Glomerular endothelial cell (primary cell): ENCODE measurements at places on chromosomes 11 and 22. TPM values are rescaled to one million over a fixed set of nuclear protein-coding genes. Genes with fewer than 3 reads are reported as not detected.

ZFTA gene
- 23.2 and 24.3 TPM in 2 replicates for total RNA-seq

DNA sequence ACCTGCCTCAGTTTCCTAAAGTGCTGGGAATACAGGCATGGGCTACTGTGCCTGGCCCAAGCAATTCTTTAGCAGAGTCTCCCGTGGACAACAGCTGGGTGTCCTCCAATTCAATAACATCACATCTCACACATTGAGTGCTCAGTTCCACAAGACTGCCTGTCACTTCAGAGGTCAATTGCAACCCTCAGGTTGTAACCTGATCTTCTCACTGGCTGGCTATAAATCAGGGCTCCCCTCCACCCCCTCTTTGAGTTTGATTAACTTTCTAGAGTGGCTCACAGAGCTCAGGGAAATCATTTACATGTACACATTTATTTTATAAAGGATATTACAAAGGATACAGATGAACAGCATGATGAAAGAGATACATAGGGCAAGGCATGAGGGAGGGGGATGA is 68.1 kb downstream of the MCHR1 start:
- no peak for DNase-seq

GRCh38 chr11:12163181-12163941 is 53.0 kb downstream of the MICAL2 start:
- no peak for DNase-seq

DERL3 gene
- 0.12 TPM in 1 of 2 replicates, not detected in the other for total RNA-seq

DNA sequence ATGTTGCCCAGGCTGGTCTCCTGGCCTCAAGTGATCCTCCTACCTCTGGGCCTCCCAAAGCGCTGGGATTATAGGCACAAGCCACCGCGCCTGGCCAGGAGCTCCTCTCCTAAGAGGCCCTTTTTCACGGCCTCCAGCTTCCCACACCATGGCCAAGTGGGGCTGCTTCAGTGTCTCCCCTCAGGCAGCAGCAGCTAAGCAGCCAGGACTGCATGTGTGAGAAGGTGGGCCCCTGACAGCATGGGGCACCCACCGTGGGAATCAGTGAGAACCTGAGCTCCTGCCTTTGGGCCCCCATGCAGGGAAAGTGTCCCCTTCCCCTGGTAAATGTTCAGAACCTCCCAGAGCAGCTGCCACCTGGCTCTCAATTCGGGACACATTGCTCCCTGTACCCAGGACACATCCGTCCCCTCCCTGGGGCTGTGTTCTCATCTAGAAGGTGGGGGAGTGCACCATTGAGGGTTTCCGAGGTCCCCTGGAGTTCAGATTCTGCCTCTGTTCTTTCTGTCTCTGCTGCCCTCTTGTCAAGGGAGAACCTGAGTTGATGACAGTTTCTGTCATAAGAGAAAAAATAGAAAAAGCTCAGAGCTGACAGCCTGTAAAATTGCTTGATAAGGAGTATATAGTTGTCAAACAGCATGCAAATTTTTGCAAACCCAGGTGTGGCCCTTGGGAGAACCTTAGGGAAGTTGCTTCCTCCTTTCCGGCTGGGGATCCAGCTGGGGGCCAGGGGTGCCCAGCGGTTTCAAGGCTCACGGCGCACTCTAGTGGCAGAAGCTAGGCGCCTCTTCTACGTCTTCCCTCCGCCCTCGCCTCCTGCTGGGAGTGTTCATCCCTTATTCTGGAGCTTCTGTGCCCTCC is 29.7 kb downstream of the FAM83F start:
- DNase-seq = no peak

DNA sequence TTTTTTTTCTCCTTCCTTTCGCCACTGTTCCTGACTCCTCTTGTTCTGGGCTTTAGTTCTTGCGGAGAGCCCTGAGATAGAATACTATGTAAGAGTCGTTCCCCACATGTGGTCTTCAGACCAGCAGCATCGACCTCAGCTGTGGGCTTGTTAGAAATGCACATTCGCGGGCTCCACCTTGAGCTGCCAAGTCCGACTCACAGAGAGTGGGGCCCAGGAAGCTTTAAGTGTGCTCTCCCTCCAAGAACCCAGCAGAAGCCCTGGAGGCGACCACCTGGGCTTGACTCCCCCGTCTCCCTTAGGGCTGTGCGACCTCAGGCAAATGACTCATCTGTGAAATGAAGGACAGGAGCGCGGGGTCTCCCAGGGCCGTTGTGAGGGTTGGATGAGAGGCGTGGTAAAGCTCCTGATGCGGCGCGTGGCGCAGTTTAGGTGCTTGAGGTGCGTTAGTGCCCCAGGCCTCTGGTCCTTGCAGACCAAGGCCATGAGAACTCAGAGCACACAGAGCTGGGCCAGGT is 18.8 kb downstream of the SAMM50 start:
- no peak for DNase-seq

GRCh38 chr11:65947603-65948125 is 2.4 kb downstream of the TSGA10IP start:
- DNase-seq = no peak

TP53I11 gene
- 243 and 296 TPM in 2 replicates for total RNA-seq

SCGB1A1 gene
- not detected in 2 replicates for total RNA-seq

GRCh38 chr11:115920092-115920461 is 415.9 kb upstream of the CADM1 start:
- DNase-seq = no peak

- no peak for DNase-seq
These were observed 838 bp downstream of the BCL9L start for GRCh38 chr11:118924591-118925585.

SMIM35 gene
- total RNA-seq = 0.12 TPM in 1 of 2 replicates, not detected in the other

DNA sequence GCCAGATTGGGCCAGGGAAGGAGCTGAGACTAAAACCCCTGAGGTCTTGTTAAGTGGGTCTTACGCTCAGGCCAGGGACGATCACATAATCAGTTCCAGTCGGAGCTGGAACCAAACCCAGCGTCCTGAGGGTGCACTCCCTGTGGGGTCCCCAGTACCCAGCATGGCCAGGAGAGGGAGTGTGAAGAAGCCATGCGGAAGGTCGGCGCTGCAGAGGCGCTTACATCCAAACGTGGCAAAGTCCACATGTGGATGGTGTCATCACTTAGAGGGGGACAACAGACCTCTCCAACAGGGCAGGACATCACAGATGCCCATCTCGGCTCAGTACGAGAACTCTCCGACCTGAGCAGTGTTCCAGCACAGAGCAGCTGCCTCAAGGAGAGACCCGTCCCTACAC is 8.3 kb downstream of the ATP5MGL start:
- no peak for DNase-seq

DNA sequence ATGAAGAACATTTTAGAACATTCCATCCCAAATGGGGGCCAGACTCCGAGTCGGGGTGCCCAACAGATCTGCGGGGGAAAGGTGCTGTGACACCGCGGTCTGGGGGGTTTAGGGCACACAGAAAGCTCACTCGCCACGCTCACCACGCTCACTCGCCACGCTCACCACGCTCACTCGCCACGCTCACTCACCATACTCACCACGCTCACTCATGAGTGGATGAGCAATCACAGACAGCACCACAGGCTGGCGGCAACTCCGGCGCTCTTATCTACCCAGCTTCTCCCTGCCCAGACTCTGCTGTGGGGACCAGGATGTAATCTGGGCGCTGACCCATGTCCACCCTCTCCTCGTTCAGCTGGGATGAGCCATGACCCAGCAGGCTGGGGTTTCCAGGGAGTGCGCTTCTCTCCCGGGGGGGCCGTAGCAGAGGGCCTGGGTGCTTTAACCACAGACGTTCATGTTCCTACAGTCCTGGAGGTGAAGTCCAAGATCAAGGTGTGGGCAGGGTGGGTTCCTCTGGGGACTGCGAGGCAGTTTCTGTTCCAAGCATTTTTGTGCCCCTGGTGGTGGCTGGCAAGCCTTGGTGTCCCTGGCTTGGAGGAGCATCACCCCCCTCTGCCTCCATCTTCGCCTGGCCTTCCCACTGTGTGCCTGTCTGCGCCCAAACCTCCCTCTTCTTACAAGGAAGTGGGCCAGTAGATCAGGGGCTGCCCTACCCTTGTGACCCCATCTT is 141.2 kb downstream of the CTTN start:
- DNase-seq = no peak

RPS13 gene
- total RNA-seq = 955 and 1,483 TPM in 2 replicates

DNA sequence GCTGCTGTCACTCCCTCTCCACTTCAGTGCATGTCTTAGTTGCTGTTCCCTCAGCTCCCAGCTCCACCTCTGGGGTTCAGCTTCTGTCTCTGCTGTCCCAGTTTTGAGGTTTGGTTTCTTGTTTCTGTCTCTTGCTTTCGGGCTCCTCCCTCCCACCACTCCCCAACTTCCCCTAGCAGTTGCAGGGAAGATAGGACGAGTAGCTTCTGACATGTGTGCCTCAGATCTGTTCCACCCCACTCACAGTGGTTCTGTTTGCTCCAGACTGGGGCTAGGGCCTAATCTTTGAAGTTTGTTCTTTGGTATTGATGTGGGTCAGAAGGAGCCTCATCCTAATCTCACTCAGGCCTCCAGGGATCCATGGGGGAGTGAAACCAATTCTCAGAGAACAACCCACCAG is 2.6 kb upstream of the RRM1 start:
- no peak for DNase-seq

GRCh38 chr22:30628491-30628890 is 7.1 kb upstream of the SLC35E4 start:
- no peak for DNase-seq

MGAT3 gene
- total RNA-seq = 0.05 and 0.12 TPM in 2 replicates

RIMBP3C gene
- 0.44 TPM in 1 of 2 replicates, not detected in the other for total RNA-seq

DNA sequence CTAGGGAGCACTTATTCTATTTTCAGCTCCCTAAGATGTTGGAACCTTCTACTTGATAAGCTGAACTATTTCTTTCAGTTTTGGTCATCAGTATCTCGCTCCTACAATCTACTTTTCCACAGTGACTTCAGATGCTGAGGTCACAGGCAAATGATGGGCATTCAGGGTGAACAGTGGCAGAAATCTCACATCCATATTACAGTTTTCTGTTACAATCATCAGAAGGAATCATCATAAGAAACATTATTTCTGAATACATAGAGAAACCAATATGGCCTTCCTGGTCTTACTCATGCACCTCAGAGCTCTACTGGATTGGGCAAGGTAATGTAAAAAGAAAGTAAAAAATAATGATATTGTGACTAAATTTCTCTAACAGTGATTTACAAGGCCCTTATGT is 39.4 kb upstream of the DDI1 start:
- no peak for DNase-seq

STIM1 gene
- total RNA-seq = 24.1 and 34.1 TPM in 2 replicates

LRRC10B gene
- total RNA-seq = 0.18 TPM in 1 of 2 replicates, not detected in the other

- no peak for DNase-seq
These were observed 1.2 kb downstream of the AIP start for GRCh38 chr11:67483831-67484665.

MRTFA gene
- 64.6 and 91.6 TPM in 2 replicates for total RNA-seq

DNA sequence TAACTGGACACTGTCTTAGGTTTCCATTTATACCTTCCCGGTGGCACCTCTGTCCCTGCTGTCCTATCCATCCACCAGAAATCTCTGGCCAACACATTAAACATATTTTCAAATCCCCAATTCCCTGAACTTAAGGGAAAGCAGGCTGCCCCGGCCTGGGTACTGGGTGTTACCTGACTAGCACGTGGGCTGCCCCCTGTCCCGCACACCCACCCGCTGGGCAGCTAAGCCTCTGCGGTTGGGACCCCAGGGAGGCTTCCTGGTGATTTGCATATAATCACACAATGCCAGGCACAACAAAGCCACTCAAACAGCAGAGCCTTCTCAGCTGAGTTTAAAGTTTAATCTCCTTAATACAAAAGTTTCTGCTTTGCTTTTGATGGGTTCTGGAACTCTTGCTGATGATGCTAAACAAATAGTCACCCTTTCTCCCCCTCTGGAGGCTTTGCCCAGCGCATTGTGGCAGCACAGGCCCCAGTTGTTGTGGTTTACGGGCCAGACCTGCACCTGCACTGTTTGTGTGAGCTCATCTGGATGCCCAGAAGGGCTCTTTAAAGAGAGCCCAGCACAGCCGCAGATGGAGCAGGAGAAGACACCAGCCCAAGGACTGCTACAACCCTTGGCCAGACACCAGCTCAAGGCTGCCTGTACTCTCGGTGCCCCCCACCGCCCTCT is 59.9 kb upstream of the POU2AF1 start:
- no peak for DNase-seq

DNA sequence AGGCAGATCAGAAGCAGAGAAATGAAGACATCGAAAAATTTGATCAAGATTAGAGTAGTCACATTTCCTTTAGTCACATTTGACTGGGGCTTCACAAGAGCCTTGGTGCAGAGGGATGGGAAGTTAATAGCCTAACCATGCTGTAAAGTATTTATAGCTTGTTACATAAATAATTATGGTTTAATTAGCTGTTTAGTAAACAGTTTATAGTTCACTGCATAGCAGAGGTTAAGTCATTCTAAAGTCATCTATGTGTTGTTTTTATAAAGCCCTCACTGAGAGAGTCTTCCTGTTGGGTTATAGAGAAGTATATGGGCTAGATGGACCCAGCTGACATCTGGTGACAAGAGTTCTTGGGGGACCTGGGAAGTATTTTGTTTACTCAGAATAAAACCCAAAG is 47.1 kb downstream of the INSC start:
- DNase-seq = no peak

- DNase-seq = no peak
These were observed 17.0 kb downstream of the DTX4 start for GRCh38 chr11:59188954-59189353.

- DNase-seq = no peak
These were observed 388.2 kb downstream of the TMEM135 start for GRCh38 chr11:87425943-87426342.

USH1C gene
- not detected in 2 replicates for total RNA-seq

GRCh38 chr11:103903621-103904323 is 132.7 kb upstream of the DDI1 start:
- no peak for DNase-seq

FAM180B gene
- total RNA-seq = not detected in 2 replicates

DNA sequence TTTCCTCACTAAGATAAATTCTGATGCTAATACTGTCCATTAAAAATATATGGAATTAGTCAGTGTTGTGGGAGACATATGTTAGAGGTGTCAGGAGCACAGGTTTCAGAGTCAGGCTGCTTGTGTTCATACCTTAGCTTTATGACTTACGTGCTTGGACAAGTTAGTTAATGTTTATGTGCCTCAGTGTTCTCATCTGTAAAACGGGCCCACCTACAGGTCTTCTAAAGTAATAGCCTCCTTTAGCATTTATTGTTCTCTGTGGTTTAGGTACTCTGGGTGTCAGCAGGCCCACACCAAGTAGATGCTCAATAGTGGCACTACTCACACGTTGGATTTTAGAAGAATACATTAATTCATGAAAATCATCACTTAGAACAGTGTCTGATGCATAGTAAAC is 308.7 kb upstream of the ZC3H12C start:
- no peak for DNase-seq
